ENCODE measurements at places on chromosomes 13 and 19.

- DNase-seq = no peak
Measured at GRCh38 chr13:21683034-21683733, 12.3 kb downstream of the FGF9 start.

DNA sequence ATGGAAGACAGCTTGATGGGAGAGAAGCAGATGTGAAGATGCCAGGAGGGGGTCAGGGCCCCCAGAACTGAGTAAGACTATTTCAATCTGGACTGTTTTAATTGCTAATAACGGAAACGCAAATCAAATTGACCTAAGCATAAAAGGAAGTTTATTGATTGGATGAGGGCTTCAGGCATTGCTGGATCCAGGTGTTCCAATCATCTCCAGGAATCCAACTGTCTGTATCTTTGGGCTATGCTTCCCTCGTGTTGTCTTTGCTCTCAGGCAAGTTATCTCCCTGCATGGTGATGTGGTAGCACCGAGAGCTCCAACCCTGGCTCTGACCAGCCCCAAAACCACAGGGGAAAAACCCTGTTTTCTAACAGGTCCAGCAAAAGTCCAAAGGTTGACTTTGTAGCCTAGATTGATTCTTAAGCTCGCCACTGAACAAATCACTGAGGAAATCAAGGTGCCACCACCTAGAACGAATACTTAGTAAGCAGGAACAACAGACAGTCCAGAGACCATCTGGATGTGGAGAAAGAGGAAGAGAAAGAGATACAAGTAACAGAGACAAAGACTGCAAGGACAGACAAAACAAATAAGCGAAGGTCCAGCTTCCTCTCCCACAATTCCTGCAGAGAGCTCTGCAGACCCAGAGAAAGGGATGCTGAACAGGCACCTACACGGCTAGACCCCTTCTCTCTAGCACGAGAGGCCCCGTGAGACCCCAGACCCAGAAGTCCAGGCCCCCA lies 1.2 kb upstream of the C19orf81 start:
- no peak for DNase-seq

DNA sequence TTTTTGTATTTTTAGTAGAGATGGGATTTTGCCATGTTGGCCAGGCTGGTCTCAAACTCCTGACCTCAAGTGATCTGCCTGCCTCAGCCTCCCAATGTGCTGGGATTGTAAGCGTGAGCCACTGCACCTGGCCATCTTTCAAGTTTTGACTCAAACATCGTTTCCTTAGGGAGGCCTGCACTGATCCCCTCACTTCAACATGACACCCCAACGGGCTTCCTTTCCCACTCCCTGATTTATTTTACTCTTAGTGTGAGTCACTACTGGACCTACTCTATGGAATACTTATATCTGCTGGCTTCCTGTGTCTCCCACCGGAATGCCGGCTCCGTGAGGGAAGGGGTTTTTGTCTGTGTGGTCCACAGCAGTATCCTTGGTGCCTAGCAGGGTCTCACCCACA lies 4.5 kb upstream of the ADAMTS10 start:
- no peak for DNase-seq

GRCh38 chr19:16330806-16331690 lies 6.4 kb downstream of the KLF2 start:
- no peak for DNase-seq

DNA sequence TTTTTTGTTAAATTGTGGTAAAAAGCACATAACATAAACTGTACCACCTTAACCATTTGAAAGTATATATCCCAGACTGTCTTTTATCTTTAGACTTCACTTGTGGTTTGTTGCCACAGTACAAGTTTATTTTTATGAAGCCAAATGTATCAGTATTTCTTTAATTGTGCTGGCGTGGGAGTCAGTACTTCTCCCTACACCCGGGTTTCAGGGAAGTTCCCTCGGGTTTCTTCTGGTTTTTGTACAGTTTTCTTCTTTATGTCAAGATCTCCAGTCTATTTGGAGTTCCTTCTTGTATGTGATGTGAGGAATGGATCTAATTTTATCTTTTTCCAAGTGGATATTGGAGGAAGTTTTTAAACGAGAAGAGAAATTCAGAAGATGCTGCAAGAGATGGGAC lies 20.5 kb downstream of the CCDC8 start:
- no peak for DNase-seq

DNA sequence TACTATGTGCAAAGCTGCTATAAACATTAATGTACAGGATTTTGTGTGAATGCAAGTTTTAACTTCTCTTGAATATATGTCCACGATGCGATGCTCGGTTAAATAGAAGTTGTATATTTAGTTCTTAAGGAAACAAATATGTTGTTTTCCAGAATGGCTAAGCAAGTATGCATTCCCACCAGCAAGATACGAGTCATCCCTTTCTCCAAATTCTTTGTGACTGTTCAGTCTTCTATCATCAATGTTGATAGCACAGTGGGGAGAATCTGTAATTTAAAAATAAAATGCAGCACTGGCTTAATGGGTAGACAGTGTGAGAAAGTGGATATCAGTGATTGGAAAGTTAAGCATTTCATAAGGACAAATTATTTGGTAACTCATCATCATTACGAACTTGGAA lies 1340.8 kb downstream of the PCDH9 start:
- no peak for DNase-seq

GRCh38 chr19:46737298-46737654 lies 8.6 kb upstream of the FKRP start:
- no peak for DNase-seq

- no peak for DNase-seq
Measured at GRCh38 chr13:40115426-40115825, 460.0 kb downstream of the COG6 start.

GRCh38 chr19:3343619-3344502 lies 22.5 kb upstream of the NFIC start:
- no peak for DNase-seq

DNA sequence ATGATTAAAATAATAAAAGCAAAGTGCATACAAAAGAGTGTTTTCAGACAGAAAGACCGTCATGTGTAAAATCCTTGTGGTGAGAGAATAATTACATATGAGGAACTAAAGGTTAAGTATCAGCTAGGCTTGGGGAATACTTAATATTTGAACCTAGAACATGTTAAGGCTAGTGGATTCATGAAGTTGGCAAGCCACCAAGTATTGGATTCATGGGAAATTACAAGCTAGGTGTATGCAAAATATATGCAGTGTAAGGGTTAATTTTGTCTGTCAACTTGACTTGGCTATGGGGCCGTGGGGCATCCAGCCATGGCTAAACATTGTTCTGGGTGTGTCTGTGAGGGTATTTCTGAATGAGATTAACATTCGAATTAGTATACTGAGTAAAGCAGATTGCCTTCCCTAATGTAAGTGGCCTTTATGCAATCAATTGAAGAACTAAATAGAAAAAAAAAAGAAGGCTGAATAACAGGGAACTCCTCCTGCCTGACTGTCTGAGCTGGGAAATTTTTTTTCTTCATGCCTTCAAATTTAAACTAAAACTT lies 533.5 kb upstream of the KLF12 start:
- no peak for DNase-seq

DNA sequence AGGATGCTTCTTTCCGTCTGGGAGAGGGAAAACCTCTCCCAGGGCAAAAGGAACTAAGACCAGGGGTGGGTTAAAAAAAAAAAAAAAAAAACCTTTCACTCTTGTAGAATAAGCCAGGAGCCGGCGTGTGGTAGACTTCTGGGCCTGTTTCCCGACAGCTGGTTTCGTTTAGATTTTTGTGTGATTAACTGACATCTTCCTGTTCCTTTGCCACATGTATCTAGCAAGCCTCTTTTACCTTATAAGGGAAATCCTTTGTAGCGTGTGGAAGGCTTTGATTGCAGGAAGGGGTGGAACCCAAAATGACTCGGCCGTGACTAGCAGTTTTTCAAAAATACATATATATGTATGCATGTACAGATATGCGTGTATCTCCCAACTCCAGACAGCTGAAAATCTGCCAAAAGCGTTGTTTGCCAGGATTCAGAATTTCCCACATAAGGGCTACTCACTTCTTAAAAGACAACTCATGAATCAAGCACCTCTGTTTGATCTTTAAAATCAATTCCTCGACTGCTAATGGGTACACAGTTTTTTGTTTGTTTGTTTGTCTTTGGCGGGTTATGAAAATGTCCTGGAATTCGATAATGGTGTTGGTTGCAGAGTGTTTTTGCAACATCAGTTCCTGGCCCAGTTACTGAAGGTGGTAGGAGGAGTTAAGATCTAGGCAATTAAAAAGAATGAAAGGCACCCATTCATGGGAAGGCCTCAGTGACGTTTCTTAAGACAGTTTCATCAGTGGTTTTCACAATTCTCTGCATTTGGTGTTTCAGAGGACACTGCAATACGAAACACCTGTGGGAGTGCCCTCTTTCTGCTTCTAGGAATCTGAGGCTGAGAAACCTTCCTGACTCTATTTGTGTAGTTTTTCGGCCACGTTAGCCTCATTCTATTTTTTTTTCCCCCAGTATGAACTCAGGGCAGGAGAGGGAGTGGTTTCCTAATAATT lies 2.7 kb downstream of the TPM4 start:
- DNase-seq = no peak

- DNase-seq = no peak
Measured at GRCh38 chr13:111370570-111371535, 50.4 kb downstream of the TEX29 start.

GRCh38 chr19:15109768-15110417 lies 2.7 kb downstream of the SYDE1 start:
- DNase-seq = no peak

- DNase-seq = no peak
Measured at GRCh38 chr19:7214324-7215089, 79.7 kb downstream of the INSR start.

DNA sequence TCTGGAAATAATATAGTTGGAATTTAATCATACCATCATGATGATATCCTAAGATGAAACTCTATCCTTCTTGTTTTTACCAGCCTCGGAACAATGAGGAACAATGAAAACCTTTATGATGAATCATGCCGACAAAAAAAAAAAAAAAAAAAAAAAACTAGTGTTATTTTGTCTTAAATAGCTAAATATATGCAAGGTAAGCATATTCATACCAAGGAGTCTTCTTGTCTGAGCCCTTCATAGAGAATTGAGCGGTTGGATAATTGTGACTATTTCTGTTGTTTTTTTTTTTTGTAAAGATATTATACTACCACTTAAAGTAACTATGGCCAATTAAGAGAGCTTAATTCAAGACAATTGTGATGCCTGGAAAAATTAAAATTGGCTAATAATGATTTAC lies 244.0 kb upstream of the PCDH9 start:
- no peak for DNase-seq

DNA sequence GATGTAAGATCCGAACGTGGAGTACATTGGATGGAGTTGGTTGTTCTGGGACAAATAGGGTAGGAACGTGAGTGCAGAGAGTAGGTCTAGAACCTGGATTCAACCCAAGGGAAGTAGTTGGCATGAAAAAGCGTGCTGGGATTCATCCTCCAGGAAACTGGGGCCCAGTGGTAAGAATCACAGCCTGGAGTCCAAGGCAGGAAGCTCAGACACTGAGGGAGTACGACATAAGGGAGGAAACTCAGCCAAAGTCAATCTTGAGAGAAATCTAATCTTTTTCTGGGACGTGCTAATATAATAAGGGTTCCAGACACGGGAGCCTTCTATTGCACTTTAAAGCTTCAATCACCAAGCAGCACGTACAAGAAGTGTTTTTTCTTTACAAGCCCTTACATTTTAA lies 46.4 kb downstream of the DLEU7 start:
- no peak for DNase-seq

DNA sequence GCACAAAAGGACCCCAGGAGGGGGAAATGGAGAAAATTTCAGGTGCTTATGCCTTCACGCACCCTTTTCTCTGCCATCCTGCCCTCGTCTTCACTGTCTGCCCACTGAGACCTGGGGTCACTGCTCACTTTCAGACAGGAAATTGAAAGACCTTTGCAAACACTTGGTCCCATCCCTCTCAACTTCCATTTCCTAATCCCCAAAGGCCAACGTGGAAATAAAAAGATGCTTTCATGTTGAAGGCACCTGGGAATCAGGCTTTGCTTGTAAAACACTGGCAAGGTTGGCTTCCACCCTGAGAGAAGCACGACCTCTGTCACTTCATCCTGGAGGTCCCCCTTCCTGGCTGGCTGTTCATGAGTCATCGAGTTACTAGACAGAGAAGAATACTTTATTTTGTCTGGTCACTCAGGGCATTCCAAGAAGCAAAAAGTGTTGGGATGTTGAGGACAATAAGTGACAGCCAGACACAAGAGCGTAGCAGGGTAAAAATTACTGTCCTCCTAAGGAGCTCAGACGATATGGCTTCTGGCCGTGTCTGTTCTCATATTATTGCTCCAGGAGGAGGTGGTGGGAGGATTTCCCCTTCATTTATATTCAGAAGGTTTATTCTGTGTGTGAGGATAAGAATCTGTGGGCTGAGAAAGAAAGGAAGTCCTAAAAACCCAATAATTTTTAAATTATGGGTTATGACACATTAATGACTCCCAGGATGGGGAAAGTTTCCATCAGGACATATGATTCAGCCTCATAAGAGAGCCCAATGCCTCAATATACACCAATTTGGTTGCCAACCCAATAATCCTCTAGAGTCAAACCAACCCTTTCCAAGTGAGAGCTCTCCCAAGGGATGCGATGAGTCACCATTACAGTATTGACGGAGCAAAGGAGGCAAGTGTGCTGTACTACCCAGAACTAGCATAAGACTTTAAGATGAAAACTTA lies 409.0 kb downstream of the COG6 start:
- DNase-seq = no peak

DNA sequence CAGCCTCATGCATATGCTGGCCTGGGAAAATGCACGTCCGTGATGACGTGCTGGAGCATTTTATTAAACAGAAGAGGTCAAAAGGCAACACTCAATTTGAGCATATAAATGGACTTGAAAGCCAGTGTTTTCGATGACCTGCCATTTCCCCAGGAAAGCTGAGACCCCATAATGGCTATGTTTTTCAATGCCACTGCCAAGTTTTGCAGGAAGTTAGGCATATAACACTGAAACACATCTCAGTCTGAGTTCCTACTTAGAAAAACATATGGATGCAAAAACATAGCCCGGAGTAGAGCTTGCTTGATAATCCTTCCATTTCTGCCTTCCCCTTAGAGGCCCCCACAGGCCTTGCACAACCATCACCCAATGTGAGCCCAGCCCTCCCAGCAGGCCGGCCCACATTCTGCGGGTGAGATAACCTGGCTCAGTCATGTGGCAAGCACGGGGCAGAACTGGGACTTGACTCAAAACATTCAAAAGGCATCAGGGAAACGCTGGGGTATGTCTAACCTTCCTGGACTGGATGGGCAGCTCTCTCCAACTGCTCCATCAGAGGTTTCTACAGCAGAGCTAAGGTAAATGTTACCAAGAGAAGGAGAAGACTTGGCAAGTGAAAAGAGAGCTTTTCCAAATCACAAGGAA lies 24.9 kb downstream of the EPS15L1 start:
- DNase-seq = peak; percentile 27

DNA sequence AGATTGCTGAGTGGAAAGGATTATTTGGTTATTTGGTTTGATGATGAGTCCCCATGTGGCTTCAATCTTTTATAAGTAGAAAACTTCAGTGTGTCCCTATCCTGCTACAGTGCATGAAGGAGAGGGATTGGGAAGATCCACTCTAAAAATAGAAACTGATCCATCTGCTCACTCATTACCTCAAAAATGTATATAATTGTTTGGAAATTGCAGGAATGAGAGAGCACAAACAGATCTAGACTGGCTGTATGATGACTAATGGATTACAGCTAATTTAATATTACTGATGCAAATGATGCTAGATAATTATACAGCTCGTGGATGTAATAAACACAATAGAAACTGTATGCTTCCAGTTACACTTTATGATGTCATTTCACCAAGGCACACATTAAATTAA lies 625.3 kb upstream of the PRR20A start:
- DNase-seq = no peak

Data from stimulated activated CD8-positive, alpha-beta memory T cell treated with anti-CD3 and anti-CD28 coated beads, Interleukin-7, amount 100 ng/mL, for 24 hours (primary cell).